Gastrocnemius medialis (tissue), 4 donors: ENCODE measurements at places on chromosomes 5 and 9.

DNA sequence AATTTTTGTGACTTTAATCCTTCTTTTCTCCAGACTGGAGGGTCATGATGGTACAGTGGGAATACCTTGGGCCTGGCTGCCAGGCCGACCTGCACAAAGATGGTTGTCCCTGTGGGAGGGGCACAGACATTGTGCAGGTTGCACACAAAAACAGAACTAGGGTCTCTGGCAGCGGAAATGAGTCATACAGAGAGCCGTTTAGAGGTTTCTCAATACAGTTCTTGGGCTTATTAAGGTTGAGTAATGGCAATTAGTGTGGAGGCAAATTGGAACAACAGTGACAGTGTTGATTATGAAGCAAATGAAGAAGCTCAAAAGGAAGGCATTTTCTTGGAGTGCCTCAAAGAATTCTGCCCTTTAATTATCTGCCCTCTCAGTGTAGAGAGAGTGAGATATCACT lies 173.6 kb downstream of the TENT4A start:
- no peak for DNase-seq

DNA sequence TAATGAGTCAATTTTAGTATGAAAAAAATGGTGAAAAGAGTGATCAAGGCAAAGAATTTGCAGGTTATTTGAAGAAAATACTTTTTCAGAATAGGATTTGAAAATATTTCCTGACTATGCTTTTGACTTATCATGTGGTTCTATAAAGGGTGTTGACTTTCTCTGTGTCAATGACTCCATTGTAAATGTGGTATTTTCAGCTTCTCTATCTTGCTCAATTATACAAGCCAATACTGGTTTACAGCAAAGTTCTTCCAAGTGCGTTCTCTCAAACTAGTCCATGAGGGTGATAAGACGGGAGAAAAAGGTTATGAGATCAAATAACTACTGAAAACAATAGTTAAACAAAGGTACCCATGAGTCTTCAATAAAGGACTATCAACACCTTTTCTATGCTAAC lies 21.7 kb downstream of the IL33 start:
- no peak for DNase-seq

- no peak for DNase-seq
These were observed 316.4 kb downstream of the NR3C1 start for GRCh38 chr5:143086908-143087637.

DNA sequence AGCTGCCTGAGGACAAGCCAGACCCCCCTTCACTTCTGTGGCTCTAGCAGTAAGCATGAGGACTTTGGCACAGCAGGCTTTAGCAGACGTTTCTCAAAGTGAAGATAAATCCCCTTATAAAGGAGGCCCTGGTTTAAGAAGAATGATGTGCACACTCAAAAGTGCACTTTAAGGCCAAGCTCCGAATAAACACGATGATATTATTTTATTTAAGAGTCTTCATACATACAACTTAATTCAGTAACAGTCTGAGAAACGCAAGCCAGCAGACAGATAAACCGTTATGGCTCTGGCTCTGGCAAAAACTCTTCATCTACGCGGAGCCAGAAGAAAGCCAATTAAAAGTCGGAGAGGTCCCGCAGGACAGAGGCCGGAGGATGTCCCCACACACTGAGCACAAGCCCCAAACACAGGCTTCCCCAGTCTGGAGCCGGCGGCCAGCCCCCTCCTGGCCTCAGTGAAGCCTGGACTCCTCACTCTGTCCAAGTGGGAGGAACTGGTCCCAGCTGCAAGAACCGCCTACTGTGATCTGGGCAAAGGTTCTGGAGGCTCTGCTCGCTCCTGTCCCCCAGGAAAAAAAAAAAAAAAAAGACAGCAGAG lies 44.6 kb downstream of the ADAMTS2 start:
- DNase-seq = peak; percentile 25

GRCh38 chr9:15370466-15371447 lies 51.9 kb upstream of the SNAPC3 start:
- DNase-seq = no peak
